ENCODE measurements at places on chromosomes 7 and 10.

- DNase-seq, result peak; percentile 89
- H3K27me3 ChIP-seq, result no peaks in the 10 kb centered on the region
- no peak overlapping the region for H3K4me3 ChIP-seq
- peaks cover 5% of the 10 kb centered on the region for H3K4me1 ChIP-seq
- no peaks in the 10 kb centered on the region for H3K36me3 ChIP-seq
Measured at GRCh38 chr7:152050547-152050971, 25.1 kb downstream of the GALNT11 start.

- H3K27me3 ChIP-seq, result no peaks in the 10 kb centered on the region
- H3K4me3 ChIP-seq, result no peak overlapping the region
- DNase-seq, result no peak
- H3K36me3 ChIP-seq, result no peaks in the 10 kb centered on the region
- H3K27ac ChIP-seq, result no peak overlapping the region
Measured at GRCh38 chr10:118767297-118768040, 12.7 kb upstream of the CACUL1 start.

GRCh38 chr10:72274730-72275350 is 1.1 kb downstream of the DDIT4 start:
- peak; percentile 74 for DNase-seq
- H3K27ac ChIP-seq, result peak overlapping the region; percentile 78
- H3K36me3 ChIP-seq, result peaks cover 5% of the 10 kb centered on the region
- peaks cover 20% of the 10 kb centered on the region for H3K4me1 ChIP-seq
- peak overlapping the region; percentile 78 for H3K4me3 ChIP-seq

- H3K4me3 ChIP-seq, result no peak overlapping the region
- DNase-seq, result no peak
- H3K27ac ChIP-seq, result no peak overlapping the region
- peaks cover 24% of the 10 kb centered on the region for H3K36me3 ChIP-seq
- peaks cover 16% of the 10 kb centered on the region for H3K4me1 ChIP-seq
Measured at GRCh38 chr7:129470411-129470810, 31.9 kb upstream of the SMKR1 start.

DNA sequence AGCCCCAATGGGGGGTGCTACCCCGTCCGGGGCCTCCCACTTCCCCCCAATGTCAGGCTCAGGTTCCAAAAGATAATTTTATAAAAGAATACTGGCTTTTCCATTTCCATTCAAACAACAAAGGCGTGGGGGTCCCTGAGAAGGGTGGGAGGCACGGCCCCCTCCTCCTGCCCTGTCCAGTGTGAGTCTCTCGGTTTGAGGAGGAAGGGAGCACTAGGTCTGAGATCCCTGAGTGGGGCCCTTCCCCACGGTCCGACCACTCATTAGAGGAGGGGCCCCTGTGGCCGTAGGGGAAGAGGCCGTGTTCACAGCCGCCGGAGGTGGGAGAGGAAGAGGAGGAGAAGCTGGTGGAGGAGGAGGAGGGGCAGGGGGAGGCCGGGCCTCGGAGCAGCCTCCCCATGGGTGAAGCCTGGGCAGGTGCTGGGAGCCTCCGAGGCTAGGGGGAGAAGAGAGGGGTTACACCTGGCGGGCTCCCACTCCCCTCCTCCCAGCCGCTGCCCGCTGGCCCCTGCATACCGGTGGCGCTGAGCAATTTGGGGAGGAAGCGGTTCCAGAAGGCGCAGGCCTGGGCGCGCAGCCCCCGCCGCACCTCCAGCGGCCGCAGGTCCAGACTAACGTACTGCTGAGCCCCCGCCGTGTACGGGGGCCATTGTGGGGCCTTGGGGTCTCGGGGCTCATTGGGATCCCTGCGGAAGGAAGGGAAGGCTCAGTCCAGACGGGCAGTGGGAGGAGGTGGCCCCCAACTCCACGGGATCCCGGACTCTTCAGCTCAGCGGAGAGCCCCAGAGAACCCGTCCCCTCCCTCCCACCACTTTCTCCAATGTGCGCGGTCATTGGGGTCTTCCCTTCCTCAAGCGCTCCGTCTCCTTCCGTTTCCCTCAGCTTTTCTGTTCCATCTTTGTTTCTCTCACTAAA is 1.4 kb upstream of the UFSP1 start:
- H3K4me1 ChIP-seq, result no peaks in the 10 kb centered on the region
- H3K27me3 ChIP-seq, result peaks cover 5% of the 10 kb centered on the region
- H3K27ac ChIP-seq, result peak overlapping the region; percentile 70

DNA sequence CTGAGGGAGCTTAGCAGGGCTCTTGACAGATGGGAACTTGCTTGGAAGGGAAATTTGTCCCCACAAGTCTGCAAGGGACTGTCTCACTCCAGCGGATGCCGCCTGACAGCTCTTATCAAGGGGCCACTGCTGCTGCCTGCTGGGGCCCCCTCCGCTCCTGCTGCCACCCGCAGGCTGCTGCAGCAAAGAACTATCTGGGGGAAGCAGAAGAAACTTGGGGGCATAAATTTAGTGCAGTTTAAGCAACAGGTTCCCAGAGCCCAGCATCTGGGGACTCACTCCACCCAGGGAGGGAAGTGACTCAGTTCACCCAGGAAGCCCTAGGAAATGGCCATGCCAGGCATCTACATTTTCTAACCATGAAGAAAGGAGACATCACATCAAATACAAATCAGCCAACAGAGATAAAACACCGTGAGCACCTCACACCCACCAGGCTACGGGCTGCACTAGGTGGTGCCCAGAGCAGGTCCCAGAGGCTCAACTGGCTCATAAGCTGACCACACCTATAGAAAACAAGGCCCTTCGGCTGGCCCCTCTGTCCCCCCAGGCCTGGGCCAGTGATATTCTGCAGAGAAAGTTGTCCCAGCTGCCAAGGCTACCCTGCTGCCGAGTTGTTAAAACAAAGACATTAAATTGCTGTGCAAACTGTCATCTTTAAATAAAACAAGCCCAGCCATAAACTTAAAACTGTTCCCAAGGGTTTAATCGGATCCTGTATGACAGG is 3.7 kb downstream of the RGS10 start:
- no peaks in the 10 kb centered on the region for H3K36me3 ChIP-seq
- no peak for DNase-seq
- H3K4me3 ChIP-seq, result no peak overlapping the region
